ENCODE measurements at places on chromosomes 16 and 17.

DNA sequence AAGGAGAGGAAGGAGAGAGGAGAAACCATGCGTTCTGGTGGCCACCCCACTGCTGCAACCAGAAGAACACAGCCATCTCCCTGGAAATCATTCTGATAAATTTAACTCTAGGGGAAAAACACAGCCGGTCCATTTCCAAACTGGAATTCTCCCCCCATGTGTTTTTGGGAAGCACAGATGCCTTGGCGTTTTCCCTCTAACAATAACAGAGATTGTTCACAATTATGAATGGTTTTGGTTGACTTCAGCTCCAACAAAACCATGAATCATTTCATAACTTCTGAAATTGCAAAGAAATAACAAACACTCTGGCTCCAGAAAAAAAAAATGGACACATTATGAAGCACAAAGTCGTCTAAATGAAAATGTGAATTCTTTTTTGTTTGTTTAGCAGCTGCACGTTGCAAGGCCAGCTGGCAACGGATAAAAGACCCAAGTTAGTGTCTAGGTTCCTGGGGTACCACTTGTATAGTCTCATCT is 46.2 kb downstream of the GNAO1 start:
- no peak for DNase-seq

GRCh38 chr17:77003699-77004098 is 135.5 kb downstream of the MGAT5B start:
- no peak for DNase-seq

DNA sequence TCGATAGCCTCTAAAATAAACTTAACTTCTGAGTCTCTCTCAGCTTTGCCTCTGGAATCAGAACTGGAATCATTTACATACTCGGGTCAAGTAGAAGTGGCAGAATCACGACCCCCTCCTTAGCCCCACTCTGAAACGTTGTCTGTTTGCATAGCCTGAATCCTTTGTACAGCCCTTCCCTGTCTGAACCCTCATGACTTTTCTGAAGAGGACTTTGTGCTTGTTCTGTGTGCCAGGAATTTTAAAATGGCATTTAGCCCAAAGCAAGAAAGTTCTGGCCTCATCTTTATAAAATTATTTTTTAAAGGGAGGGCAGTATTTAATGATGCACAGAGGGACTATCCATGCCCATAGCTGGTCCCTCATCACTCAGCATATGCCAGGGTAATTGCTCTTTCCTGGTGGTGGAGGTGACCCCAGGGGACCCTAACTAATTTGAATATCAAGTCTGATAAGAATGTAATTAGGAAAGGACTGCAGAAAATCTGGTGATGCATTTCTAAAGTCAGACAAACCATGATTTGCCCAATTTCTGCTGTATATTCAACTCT is 342.7 kb upstream of the TNRC6C start:
- DNase-seq, result no peak

GRCh38 chr17:77246110-77247047 is 105.6 kb downstream of the SEC14L1 start:
- no peak for DNase-seq

DNA sequence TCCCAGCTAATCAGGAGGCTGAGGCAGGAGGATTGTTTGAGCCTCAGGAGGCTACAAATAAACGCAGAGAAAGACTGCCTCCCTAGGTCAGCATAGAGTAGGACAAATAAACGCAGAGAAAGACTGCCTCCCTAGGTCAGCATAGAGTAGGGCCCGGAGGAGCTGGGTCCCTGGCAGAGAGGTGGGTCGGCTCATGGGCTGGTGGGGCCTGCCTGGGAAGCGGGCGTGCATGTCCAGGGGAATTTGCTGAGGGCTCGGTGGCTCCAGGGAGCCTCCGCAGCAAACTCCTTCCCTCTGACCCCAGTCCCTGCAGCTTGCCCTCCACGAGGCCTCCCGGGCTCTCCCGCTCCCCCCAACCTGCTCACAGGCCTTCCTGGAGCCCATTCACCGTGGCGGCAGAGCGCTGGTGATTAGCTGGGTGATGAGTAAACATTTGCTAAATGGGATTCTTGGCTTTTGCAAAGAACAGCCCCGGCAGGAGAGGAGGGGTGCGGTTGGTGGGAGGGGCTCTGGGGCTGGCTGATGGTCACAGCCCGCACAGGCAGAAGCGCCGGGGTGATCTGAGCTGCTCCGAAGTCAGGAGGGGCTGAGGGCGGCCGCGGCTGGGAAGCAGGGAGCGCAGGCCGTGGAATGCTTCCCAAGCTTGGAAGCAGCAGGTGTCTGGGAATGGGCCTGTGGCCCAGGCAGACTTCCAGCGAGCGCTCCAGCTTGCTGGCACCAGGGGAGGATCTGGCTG is 93.1 kb downstream of the RTN4RL1 start:
- DNase-seq, result no peak

DNA sequence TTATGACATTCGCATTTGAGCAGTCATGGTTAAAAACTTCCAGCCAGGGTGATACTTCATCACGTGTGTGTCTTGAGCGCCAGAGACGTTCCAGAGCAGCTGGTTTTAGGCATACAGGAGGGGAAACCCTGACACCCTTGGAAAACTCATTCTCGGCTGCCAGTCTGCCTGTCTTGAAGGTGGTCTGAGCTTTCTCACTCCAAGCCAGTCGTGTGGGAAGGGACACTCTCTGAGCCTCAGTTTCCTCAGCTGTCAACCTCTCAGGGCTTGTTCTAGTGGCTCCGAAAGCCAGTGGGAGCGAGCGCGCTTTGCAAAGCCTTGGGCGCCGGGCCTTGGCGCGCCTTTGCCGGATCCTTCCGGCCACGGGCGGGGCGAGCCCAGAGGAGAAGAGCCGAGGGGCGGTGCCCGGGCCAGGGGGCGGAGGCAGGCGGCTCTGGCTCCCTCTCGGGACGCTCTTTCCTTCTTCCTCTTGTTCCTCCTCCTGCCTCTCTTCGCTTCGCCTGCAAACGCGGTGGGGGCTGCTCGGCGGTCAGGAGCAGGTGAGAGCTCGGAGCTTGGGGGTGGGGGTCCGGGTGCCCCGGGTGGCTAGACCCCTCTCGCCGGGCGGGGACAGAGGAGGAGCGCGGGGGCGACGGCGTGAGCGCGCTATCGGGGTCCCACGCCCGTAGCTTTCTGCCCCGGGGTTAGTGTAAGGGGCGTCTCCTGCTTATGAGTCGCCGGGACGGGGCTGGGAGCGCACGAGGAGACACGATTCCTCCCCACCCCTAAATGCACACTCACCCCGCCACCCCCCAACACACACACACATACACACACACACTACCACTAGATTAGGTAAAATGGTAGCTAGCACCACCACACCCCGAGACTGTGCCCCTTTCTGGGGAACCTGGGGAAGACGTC is at the start of gene LDAF1:
Gene LDAF1, plus strand, starts transcription at position 467 of the 903 bp plus-strand sequence. CDS start 2,509 bp downstream, outside the sequence.
- peak; percentile 73 for DNase-seq

- DNase-seq, result no peak
Measured at GRCh38 chr17:69143683-69144231, 2.1 kb upstream of the ABCA6 start.

- DNase-seq, result no peak
Measured at GRCh38 chr16:26071101-26071866, 379.5 kb downstream of the HS3ST4 start.

DNA sequence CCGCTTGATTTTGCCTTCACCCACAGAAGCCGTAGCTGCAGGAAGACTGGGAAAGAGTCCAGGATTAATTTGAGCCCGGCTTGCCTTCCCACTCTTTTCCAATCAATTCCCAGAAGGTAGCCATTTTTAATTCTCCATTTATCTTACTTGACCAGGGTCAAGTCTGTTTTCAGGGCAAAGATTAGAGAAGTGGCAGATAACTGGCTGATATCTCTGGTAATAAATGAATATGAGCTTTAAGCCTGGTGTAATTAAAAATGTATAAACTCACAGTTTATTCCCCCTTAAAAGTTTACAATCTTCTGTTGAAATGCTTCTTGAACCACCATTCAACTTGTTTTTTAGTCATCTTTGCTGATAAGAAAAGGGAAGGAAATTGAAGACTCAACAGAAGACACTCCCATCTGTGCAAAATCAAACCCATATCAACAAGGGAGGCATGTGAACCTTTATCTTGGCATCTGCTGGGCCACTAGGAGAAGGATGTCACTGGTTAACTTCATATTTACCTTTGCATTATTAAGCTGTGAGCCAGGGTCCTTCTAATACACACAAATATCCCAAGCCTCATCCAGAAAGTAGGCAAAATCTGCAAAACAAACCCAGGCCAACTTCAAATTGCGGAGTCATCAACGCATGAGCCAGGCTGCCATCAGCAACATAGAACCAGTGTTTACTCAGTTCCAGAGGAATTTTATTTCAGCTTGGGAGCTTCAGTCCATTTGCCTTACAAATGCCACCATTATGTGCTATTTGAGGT is 314.6 kb upstream of the MAF start:
- no peak for DNase-seq

GRCh38 chr17:80986816-80987475 is 4.7 kb upstream of the CHMP6 start:
- no peak for DNase-seq

DNA sequence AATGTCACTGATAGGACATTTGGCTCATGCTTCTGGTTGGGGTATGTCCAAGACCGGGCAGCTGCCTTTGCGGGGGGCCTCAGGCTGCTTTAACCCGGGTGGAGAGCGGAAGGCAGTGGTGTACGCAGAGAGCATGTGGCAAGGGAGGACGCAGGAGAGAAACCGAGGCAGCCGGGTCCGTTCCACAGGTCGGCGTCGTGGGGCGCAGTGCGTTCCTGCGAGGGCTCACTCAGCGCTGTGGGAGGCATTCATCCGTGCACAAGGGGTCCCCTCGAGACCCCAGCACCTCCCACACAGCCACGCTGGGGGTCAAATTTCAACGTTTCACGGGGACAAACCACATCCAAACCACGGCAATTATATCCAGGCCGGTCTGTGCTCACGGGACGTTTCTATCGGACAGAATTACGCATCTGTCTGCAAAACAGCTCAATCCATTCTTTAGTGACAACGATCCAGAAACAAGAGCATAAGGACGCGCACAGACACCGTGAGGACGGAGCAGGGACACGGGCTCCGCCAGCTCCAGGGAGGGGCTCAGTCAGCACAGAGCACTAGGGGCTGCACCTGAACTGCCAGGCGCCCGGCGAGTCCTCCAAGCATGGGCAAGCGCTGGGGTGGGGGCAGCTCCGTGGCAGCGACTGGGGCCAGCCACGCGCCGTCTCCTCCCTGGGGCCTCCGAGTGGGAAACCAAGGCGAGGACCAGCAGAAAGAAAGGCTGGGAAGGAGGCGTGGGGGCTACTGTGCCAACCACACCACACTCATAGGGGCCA is 108.4 kb upstream of the METRNL start:
- DNase-seq, result no peak

GRCh38 chr17:4463818-4464476 is 30.2 kb downstream of the SPNS3 start:
- no peak for DNase-seq

DNA sequence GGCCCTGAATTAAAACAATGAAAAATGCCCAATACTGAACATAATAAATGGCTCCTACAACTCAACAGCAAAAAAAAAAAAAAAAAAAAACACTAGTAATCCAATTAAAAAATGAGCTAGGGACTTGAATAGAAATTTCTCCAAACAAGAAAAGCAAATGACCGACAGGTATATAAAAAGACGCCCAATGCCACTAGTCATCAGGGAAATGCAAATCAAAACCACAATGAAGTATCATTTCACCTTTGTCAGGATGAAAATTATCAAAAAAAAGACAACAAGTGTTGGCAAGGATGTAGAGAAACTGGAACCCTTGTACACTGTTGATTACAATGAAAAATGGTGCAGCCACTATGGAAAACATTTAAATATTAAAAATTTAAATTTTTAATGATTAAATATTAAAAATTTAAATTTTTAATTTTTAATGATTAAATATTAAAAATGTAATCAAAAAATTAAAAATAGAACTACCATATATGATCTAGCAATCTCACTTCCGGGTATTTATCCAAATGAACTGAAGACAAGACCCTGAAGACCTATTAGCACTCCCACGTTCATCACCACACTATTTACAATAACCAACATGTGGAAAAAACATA is 28.1 kb downstream of the BBS2 start:
- DNase-seq, result no peak

GRCh38 chr17:1865252-1866037 is 35.6 kb downstream of the RPA1 start:
- peak; percentile 20 for DNase-seq

- no peak for DNase-seq
Measured at GRCh38 chr16:73775841-73776388, 520.7 kb upstream of the PSMD7 start.

DNA sequence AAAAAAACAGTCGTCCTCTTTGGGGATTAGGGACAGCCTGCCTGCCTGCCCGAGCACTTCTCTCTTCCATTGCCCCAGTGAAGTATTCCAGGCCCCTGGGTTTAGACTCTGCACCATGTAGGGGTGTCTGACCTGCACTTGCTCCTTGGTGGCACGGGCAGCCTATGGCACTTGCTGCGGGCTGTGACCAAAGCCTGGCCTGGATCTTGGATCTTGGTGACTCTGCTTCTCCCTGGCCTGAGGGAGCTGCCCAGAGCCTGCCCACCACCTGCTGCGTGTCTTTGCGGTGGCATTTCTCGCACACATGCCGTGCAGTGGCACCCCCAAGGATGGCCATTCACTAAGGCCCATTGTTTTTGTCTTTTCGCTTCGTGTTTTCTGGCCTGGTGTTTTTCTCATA is 6.1 kb upstream of the STH start:
- no peak for DNase-seq

DNA sequence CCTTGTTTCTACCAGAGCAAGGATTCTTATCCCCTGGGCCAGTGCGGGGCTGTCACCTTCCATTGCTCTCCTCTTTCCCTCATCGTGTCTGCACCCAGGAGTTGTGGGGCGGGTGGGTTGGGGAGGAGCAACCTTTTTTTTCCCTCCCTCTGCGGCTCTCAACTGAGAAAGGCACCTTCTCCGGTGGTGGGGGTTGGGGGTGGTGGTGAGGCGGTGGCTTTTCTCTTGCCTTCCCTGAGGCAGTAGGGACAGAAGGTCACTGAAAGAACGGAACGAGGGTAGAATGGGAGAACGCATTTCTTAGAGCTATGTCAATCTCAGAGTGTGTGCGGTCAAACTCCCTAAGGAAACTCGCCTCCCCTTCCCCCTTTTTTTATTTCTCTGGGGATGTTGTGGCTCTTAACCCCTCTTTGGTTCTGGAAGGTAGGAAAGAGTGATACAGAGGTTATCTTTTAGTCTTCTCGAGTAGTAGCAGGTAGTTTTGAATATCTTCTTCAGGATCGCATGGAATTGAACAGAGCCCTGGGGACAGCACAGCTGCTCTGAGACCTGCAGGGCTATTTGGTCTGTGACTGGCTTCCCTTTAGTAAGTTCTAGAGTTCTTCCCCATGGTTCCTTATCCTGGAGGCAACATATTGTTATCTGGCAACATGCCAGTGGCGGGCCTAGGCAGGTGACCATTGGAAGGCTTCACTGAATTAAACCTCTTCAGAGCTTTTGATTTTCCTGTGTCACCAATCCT is 994 bp downstream of the CLTC start:
- DNase-seq, result peak; percentile 22

Measured in activated T-helper 1 cell treated with Interleukin-2 at 50 U/mL for 16 hours (primary cell).